H4 (cell line): ENCODE measurements at places on chromosomes 7 and 10.
A peak's percentile ranks its signal among the peaks of the same experiment; 100 is the strongest.

- no peak for DNase-seq
Observed at GRCh38 chr7:155880721-155881120, 68.5 kb upstream of the SHH start.

GRCh38 chr10:112382515-112383235, 8.8 kb downstream of the ACSL5 start:
- no peak for DNase-seq

- no peak for DNase-seq
Observed at GRCh38 chr10:63543576-63543962, 22.4 kb downstream of the REEP3 start.

GRCh38 chr7:106721816-106722785, 61.1 kb upstream of the CCDC71L start:
- DNase-seq, result no peak

- no peak for DNase-seq
Observed at GRCh38 chr10:106023329-106023728, 1141.2 kb downstream of the SORCS1 start.

DNA sequence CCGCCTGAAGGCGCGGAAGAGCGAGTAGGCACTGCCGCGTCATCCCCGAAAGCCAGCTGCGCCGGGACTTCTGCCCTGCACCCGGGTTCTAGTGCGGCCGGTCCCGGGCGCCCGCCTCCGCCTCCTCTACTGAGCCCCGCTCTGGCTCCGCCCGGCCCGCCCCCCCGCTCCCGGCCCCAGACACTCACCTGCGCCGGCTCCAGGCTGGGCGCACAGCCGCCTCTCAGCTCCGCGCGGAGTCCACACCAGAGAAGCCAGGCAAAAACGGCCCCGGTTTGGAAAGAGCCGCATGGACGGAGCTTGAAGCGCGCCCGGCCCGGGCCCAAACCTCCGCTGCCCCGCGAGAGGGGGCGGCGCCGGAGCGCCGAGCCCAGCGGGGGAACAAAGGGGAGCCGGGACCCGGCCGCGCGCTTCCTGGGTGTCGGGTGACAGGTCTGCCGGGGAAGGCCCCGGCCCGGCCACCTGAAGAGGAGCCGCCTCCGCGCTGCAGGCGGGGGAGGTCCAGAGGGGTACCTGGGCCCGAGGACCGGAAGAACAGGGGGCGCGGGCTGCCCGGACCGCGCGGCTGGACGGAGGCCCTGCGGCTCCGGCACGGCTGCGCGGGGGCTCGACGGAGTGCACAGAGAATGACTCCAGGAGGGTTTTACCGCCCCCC, 168.2 kb downstream of the NRF1 start:
- peak; percentile 51 for DNase-seq

GRCh38 chr7:927031-927671, 27.3 kb downstream of the ADAP1 start:
- DNase-seq, result no peak

GRCh38 chr7:34652809-34653208, 5.2 kb upstream of the NPSR1 start:
- DNase-seq, result no peak

- DNase-seq, result peak; percentile 15
Observed at GRCh38 chr7:120709972-120710320, 148.0 kb downstream of the TSPAN12 start.
